ENCODE measurements at places on chromosomes 7 and 10.
A peak's percentile ranks its signal among the peaks of the same experiment; 100 is the strongest.

- DNase-seq, result no peak
Measured at GRCh38 chr10:68342909-68343516, 10.3 kb upstream of the PBLD start.

- DNase-seq, result no peak
Measured at GRCh38 chr10:132938472-132939339, 3.7 kb downstream of the CFAP46 start.

- DNase-seq, result no peak
Measured at GRCh38 chr10:122245897-122246296, 25.2 kb upstream of the BTBD16 start.

DNA sequence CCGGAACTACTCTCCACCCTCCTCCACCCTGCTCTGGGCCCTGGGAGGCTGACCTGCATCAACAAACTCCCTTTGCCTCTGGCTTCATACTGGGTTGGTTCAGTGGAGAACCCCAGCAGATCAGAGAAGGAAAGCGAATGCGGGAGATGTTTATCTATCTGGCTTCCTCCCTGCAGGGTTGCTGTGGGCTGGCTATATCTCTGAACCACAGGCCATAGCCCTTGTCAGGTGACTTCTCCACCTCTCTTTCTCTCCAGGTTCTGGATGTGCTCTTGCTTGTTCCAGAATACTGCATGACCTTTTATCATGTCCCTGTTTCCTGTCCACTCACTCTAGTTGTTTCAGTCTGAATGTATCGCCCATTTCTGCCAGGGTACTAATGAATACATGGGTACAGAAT, 51.7 kb upstream of the IFRD1 start:
- DNase-seq, result no peak

GRCh38 chr7:7479275-7479805, 56.3 kb downstream of the COL28A1 start:
- DNase-seq, result no peak

DNA sequence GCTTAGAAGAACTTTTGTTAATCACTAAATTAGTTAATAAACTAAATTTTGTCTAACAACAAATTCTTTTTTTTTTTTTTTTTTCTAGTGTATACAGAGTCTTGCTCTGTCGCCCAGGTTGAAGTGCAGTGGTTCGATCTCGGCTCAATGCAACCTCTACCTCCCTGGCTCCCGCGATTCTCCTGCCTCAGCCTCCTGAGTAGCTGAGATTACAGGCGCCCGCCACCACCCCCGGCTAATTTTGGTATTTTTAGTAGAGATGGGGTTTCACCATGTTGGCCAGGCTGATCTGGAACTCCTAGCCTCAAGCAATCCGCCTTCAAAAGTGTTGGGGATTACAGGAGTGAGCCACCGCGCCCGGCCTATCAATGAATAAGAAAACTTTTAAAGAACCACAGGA, 1.1 kb upstream of the IQUB start:
- no peak for DNase-seq

DNA sequence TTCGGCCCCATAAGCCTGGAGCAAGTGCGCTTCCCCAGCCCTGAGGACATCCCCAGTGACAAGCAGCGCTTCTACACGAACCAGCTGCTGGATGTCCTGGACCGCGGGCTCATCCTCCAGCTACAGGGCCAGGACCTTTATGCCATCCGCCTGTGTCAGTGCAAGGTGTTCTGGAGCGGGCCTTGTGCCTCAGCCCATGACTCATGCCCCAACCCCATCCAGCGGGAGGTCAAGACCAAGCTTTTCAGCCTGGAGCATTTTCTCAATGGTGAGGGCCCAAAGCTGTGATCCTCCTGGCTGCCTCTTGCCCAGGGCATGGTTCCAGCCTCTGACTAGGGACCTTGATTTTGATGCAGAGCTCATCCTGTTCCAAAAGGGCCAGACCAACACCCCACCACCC, 10.1 kb downstream of the IRF5 start:
- DNase-seq, result no peak

DNA sequence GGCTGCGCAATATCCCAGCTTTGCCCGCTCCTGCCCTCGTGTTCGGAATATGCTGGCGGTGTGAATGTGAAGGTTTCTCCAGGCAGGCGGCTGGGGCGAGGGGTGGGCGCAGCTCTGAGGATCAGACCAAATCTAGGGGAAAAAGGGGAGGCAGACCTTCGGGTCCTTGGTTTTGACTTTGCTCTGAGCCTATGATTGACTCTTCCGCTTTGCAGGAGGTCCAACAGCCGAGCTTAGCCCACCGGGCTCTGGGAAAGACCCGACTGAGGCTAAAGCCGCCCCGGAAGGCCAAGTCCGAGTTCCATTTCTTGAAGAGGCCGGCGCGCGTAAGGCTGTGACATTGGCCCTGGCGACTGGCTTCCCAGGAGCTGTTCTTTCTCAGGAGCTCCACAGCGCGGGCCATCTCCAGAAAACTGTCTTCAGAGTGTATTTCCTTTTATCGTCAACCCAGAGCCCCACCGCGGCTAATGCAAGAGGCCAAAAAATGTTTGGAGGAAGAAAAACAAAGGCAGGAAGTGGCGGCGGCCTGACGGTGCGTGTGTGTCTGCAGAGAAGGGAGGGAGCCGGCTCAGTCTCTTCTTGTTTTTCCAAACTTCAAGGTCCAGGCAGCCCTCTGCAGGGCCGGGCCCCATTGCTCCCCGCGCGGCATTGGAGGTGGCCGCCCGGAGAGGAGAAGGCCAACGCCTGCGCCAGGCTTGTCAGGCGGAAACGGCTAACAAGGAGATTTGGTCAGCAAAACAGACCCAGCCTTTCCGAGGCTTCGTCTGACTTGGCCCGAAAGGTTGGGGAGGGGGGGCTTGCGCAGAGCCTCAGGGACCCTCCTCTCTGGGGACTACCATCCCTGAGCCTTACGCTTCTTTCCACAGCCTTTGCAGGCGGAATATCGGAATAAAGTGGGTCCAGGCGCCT, 3.6 kb upstream of the HOXA11 start:
- DNase-seq, result no peak

DNA sequence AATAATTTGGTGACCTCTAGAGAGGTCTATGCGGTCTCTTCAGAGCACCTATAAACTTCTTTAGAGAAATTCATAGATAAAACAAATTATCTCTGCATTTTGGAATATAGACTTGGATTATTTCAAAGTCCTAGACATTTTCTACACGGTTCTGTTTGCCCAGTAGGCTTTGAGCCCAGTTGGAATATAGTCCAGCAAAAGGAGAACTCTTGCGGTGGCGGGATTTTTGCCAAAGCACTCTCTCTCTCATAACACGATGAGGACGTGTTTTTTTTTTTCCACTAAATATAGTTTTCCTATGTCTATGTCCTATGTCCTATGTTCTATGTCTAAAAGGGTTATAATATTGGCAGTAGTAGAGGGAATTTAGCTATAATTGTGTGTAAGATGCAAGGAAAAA, 164.9 kb upstream of the AGR3 start:
- no peak for DNase-seq

DNA sequence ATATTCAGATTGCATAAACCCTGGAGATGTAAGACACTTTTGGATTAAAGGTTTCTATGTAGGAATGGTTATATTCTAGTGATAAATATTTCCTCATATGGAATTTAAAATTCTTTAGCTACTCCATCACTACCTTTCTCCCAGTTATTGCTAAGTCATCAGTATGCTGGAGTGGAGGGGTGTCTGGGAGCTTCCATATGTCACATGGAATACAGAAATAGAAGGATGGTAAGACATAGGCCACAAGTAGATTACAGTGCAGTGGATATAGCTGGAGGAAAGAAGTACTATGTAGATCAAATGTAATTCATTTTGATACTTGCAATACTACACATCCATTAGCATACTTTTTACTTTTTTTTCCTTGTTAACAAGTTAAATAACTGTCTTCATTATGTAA, 428.4 kb downstream of the ARL4A start:
- no peak for DNase-seq

- no peak for DNase-seq
Measured at GRCh38 chr10:12319076-12319475, 30.3 kb upstream of the CAMK1D start.

DNA sequence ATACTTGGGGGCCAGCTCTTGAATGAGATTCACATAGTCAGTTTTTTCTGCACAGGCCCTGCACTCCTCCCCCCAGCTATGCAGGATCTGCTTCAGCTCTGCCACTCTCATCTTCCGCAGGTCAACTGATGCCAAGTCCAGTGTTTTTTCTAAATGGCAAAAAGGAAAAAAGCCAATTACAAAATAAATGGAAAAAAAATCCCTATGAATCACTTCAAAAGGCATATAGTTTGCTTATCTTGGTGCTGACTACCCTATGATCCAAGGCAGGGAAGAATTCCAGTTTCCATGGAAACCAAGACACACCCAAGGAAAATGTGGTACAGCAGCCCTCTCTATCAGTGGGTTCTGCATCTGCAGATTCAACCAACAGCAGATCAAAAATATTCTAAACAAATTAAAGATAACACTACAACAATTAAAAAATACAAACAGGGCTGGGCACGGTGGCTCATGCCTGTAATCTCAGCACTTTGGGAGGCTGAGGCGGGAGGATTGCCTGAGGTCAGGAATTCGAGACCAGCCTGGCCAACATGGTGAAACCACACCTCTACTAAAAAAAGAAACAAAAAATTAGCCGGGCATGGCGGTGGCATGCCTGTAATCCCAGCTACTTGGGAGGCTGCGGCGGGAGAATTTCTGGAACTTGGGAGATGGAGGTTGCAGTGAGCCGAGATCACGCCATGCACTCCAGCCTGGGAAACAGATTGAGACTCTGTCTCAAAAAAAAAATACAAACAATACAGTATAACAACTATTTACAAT, 17.6 kb downstream of the CDNF start:
- DNase-seq, result no peak

GRCh38 chr7:70571403-70571934, 560.5 kb upstream of the GALNT17 start:
- no peak for DNase-seq

- DNase-seq, result no peak
Measured at GRCh38 chr7:44709945-44710596, 38.6 kb upstream of the ZMIZ2 start.

DNA sequence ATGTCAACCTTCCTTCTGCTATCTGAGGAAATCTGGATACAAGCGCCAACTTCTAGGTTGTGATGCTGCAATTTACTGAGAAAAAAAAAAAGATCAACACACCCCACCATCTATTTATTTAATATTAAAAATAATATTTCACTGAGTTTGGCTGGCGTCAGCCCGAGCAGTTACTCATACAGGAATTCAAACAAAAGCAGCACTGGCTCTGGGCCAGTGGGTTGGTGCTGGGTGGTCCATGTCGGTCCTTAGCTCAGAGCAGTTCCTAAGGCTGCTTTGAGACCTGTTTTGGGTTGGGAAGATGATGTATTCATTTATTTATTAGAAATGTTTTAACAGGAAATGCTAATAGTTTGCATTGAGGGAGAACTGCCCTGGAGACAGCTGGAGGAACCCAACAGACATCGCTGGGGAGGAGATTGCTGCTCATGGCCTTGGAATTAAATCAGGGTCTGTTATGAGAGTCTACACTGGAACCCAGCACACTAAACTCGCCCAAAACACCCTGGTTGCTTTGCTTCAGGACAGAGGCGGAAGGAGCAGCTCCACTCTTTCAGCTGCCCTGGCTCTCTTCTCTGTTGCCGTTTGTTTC, 36.3 kb upstream of the GOT1 start:
- DNase-seq, result no peak

DNA sequence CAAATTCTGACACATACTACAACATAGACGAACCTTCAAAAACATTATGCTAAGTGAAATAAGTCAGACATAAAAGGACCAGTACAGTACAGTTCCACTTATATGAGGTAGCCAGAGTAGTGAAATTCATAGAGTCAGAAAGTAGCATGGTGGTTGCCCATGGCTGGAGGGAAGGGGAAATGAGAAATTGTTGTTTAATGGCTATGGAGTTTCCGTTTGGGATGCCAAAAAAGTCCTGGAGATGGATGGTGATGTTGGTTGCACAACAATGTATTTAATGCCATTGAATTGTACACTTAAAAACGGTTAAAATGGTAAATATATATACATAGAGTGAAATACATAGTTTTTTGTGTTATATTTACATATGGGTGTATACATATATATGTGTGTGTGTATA, 2.1 kb upstream of the SLC37A3 start:
- no peak for DNase-seq

GRCh38 chr10:29736366-29737073, 101.7 kb upstream of the SVIL start:
- DNase-seq, result peak; percentile 9

DNA sequence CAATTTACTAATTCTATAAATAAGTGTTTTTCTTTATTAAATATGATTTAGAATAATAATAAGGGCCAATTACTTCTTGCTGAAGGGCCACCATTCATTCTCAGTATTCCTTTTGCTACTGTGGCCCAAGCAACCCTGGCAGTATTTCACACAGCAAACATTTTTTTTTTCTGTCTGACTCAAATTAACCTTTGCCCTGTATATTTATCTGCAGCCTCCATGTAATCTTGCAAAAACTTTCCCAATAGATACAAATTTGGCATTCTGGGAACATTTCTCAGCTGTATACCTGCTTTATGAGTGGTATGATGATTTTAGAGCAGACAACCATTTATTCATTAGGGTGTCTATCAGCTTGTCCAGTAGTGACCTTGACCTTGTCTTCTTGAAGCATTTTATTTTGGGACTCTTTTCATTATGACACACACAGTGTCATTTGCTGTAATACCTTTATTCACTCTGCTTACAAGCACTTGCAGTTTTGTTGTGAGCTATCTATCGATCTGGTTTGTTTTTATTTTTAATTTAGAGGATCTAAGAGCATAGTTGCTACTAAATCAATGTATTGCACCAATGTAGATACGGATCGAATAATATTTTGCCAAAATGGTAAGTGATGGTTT, 159.7 kb upstream of the PLXDC2 start:
- no peak for DNase-seq

DNA sequence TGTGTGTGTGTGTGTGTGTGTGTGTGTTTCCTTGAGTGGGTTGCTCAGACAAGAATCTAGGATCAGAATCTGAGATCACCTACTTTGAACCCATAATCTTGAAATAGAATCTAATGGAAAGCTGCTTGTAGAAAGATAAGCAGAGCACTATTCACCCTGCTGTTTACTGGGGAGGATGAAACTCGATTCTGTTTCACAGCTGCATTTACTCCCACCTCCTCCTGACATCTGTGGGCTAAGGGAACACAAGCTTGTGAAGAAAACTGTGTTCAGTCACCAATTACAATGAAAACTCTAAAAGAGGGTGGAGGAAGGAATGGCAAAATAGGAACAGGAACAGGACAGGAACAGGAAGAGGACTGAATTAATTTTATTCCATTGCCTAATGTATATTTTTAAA, 269.5 kb downstream of the TSPAN12 start:
- DNase-seq, result no peak

DNA sequence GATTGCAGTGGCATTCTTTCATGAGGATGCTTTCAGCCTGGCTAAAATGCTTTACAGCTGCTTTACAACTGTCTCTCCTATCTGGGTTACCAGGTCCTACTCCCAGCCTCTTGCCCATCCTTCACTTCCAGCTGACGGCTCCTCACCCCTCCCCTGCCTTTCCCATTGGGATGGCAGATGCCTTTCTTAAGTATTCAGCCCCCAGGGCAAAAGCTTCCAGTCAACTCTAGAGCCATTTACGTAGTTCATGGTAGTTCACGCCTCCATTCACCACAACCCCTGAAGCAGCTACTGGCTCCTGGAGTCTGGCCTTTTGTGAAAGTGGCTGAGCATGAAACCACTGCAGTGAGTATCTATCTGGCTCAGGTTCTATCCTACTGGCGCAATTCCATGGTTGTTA, 17.2 kb upstream of the BMPER start:
- DNase-seq, result no peak
